ENCODE measurements at places on chromosomes 1 and 21.

- no peak for DNase-seq
These were observed 15.9 kb upstream of the ADAMTS5 start for GRCh38 chr21:26982767-26983166.

DNA sequence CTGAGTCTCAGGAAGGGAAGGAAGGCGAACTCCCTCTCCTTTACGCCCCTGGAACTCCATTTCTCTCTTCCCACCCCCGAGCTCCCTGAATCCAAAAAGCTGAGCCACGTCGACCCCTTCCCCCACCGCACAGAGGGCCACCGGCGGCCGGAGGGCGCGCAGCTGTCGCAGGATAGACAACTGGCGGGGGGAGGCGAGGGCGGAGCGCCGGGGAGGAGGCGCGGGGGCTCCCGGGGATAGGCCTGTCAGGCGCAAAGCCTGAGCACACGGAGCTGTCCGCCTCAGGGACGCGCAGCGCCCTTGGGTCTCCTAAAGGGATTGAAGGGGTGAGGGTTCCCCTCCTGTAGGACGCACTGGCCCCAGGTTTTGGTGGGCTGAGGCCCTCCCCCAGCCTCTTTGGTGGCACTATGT lies 752 bp upstream of the ACTA1 start:
- DNase-seq = no peak

GRCh38 chr1:33768821-33769220 lies 95.1 kb upstream of the HMGB4 start:
- no peak for DNase-seq

DNA sequence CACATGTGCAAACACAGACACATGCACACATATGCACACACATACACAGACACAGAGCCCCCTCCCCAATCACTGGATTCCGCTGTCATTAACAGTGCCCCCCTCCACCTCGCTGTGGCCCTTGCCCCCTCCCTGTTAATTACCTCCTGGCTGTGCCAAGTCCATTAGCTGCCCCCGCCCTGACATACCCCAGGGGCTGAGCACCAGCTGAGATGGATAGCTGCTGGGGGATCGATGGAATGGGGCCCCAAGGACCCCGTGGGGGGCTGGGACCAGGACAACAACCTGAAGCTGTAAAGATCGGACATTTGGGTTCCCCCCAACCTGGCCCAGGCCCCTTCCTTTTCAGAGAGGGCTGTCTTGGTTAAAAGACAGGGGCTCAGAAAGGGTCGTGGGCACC lies 9.6 kb upstream of the PEAR1 start:
- DNase-seq = no peak

GRCh38 chr1:230568008-230568407 lies 74.3 kb upstream of the COG2 start:
- no peak for DNase-seq

- no peak for DNase-seq
These were observed 74.7 kb downstream of the ARHGEF16 start for GRCh38 chr1:3529099-3529729.

DNA sequence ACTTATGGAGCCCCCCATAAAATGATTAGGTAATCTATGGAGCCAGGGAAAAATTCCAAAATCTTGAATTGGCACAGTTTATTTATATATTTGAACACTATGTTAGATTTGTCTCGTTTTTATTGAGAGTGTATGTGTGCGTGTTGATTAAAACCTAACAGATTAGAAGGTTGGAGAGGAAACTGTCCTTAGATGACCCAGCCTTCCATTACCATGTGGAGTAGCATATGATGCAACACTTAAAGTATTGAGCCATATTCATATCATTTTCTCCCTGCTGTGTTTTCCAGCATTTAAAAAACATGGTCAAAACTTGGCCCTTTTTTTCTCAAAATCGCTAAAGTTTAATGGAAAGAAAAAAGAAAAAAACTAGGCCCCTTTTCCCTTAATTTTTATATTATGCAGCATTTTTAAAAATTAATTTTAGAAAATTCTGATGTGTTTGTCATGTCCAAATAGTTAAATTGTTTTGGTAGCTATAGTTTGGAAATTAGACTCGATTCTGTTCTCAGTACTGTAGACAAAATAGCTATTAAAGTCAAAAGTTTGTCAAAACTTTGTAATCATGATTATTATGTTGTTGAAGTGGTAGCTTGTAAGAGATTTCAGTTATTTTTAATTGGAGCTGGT lies 2.3 kb downstream of the LRRC8D start:
- no peak for DNase-seq

- DNase-seq = no peak
These were observed 127.6 kb downstream of the DMRTB1 start for GRCh38 chr1:53586765-53587164.

GRCh38 chr1:22387919-22388580 lies 63.6 kb upstream of the ZBTB40 start:
- DNase-seq = no peak

DNA sequence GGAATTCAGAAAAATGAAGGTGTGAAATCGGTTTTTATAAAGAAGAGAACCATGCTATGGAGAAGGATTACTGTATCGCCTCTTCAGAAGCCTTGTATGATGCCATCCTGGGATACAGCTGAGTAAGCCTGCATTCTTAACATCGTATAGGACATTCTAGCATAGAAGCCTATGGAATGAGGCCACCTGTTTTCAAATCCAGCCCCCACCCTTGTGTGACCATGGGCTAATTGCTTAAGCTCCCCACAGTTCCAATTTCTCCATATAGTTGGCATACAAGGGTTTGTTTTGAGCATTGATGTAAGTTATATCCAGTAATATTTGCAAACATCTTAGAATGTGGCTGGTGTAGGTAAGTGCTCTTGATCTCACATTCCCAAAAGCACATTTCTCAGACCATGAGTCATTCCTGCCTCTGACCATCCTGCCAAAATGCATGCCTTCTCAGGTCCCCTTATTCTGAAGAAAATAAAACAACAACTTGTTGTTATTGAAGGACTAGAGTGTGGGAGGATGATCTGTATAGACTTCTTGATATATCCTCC lies 1.5 kb downstream of the OR14A2 start:
- DNase-seq = no peak

- no peak for DNase-seq
These were observed 136.0 kb downstream of the GDAP2 start for GRCh38 chr1:117793413-117793812.

GRCh38 chr1:218273762-218274479 lies 11.2 kb upstream of the RRP15 start:
- no peak for DNase-seq

DNA sequence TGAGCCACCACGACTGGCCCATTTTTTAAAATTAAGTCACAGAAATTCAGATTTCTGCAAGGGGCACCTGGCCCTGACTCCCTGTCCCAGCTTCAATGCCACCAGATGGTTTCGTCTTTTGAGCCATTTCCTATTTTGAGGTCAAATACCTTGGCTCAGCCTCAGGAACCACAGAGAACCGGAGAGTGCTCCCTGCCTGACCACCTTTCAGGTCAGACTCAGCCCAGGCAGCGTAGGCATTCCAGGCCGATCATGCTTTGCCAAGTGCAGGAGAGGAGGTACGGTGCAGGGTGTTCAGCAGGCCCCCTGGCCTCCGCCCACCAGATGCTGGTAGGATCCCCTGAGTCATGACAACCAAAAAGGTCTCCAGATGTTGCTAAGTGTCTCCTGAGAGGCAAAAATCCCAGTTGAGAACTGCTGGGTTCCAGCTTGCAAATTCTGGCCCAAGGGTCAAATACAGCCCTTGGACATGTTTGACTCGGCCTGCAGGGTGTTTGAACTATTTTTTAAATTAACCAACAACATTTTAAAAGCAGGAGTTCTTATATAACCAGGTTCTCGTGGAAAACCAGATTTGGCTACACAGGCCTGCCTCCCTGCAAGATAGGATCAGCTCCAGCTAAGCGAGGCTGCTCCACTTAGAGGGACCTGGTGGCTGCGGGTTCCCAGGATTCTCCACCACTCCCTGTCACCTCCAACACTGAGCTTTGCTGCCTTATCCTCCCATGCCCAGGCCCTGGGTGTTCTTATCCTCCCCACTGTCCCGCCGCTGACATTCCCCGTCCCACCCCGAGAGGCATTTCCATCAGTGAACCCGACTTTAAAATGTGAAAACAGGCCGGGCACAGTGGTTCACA lies 61.9 kb upstream of the TARDBP start:
- DNase-seq = no peak

DNA sequence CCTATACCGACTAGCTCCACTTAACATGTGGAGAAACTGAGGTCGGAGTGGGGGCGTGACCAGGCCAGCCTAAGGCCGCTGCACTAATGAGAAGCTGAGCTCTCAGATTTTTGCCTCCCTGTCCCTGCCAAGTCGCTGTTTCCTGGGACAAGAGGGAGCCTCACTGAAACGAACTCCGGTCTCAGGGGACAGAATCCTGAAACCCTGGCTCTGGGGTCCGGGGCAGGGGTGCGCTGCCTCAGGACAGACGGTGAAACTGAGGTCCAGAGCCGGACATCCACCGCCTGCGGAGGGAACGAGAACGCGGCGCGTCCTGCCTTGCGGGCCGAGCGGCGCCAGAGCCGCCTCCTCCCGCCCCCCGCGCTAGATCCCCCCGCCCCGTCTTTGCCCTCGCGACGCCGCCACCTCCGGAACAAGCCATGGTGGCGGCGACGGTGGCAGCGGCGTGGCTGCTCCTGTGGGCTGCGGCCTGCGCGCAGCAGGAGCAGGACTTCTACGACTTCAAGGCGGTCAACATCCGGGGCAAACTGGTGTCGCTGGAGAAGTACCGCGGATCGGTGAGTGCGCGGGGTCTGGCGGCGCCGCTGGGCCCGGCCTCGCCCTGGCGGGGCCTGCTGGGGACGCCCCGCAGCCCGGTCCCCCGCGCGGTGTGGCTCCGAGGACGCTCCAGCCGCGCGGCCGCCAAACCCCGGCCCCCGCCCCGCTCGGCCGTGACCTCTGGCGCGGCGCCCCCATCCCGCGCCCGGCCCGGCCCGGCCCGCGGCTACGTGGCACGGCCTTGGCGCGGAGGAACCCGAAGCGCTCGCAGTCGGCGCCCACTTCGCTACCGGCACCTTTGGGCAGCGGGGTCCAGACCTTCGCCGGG lies at the start of gene GPX7:
Gene GPX7, plus strand, starts transcription at position 381 of the 865 bp plus-strand sequence. Its CDS starts 39 bp downstream, at position 420.
- DNase-seq = peak; percentile 17

DNA sequence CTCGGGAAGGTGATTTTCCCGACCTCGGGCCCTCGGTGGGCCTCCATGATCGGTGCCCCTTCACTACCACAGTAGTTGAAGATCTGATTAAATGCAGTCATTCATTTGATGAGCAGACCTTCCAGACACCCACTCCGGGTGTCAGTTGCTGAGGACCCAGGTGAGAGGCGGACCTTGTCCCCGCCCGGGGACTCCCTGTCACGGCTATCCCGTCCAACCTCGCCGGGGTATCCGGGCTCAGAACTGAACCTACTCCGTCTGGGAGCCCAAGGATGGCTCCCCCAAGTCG lies 22.6 kb downstream of the RNU1-3 start:
- no peak for DNase-seq

DNA sequence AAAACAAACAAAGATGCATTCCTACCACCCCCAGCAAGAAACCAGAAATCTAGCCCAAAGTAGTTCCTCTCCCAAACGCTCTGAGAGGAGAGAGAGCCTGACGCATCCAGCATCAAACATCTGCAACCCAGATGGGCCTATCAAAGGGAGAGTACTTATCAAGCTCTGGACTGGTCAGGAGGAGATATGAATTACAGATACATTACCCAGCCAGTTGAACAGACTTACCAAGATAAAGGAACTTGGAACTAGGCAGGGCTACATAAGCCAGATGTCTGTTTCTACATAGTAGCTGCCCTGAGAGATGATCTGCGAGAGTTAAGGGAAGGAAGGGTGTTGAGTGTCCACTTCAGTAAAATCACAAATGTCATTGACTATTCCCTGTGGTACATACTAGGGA lies 138.4 kb downstream of the PAPPA2 start:
- no peak for DNase-seq

- no peak for DNase-seq
These were observed 37.8 kb downstream of the FUBP1 start for GRCh38 chr1:77940921-77941570.

- DNase-seq = no peak
These were observed 59.1 kb upstream of the SEC16B start for GRCh38 chr1:178028841-178029481.

GRCh38 chr1:93002781-93003180 lies 41.5 kb upstream of the DIPK1A start:
- no peak for DNase-seq

- no peak for DNase-seq
These were observed 46.5 kb upstream of the BEND5 start for GRCh38 chr1:48823168-48823567.

- DNase-seq = no peak
These were observed 87.9 kb upstream of the SERTAD4 start for GRCh38 chr1:210144736-210145135.

GRCh38 chr1:5915587-5916571 lies 76.3 kb downstream of the NPHP4 start:
- DNase-seq = no peak

DNA sequence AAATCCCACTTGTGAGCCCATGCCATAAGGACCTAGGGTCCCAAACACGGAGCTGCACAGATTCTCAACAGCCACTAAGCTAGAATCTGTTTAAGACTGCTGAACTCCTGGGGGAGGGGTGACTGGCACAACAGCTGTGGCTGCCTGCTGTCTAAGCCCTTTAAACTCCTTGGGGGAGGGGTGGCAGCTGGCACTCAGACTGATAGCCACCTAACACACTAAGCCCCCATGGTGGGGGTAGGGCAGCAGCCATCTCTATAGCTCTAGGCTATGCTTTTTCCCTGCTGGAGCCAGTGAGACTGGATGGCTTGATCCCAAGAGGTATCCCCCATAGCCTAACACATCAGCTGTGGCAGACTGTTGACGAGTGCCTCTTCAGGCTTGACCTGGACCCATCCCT lies 73.3 kb upstream of the FMO3 start:
- DNase-seq = no peak

GRCh38 chr1:88799491-88799890 lies 91.9 kb downstream of the GTF2B start:
- no peak for DNase-seq

DNA sequence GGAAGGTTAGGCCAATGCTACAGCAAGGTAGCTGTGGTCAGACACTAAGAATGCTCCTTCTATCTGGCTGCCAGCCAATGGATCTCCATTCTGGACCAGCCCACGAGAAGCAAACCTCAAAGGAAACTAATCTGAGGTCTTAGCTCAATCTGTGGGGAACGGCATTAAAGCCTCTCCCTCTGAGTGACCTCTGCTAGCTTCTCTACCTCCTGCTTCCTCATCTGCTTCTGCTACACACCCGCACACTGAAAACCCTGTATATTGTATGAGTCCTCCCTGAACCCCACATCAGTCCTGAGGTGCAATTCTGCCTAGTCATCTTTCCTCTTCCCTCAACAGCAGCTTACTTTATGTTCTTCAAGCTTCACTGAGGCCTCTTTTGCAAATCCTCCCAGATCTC lies 6.9 kb upstream of the GALE start:
- no peak for DNase-seq

GRCh38 chr1:186239171-186239570 lies 135.9 kb downstream of the TPR start:
- DNase-seq = no peak

- DNase-seq = peak; percentile 79
These were observed 8.0 kb upstream of the COL6A1 start for GRCh38 chr21:45973475-45974072.

All from activated naive CD8-positive, alpha-beta T cell treated with anti-CD3 and anti-CD28 coated beads, Interleukin-2, amount 50 U/mL, for 16 hours (primary cell).